ENCODE measurements at places on chromosomes 6 and 20.

DNA sequence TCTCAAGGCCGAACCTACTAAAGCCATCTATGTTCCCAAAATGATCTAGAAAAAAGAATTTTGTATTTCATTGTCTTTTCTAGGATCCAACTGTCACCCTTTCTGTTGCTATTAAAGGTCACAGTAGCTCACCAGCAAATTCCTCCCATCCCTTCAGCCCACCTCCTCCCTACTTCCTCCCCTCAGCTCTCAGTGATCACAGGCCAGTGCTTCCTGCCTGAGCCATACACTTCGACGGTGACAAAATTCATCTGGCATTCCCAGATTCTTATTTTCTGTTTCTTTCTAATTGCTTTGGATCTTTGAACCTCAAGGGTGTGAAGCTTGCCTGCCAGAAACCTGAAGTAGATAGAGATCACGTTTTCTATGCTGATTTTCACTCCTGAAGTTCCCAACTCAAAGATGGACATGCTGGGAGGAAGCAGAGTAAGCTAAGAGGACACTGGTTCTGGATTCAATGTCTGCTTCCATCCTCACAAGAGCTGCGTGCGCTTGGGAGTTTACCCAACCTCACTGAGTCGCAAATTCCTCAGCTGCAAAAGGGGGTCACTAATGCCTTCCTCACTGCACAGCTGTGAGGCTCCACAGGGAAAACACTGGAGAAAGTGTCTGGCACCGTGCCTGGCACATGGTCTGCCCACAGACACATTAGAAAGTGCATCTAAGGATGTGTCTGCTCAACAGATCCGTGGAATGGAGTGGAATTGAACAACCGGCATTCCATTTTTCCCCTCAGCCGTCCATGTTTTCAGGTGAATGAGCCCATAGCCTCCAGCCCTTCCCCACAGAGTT is 34.5 kb downstream of the MDGA1 start:
- no peak for DNase-seq

DNA sequence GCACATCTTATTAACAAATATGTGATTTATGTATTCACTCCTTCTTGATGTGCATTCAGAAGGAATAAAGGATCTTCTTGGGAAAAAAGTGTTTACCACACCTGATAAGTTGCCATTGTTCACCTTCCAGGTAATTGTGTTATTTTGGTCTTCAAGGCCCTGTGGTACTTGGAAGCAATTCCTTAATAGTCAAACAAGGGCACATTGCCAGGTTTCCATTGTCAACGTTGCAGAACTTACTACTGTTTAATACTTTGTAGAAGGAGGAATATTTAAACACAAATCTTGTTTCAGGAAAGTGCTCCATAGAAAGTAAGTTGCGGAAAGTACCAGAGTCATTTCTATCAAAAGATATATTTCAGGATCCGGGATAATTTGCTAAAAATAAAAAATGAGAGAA is 129.5 kb upstream of the SGK1 start:
- no peak for DNase-seq

DNA sequence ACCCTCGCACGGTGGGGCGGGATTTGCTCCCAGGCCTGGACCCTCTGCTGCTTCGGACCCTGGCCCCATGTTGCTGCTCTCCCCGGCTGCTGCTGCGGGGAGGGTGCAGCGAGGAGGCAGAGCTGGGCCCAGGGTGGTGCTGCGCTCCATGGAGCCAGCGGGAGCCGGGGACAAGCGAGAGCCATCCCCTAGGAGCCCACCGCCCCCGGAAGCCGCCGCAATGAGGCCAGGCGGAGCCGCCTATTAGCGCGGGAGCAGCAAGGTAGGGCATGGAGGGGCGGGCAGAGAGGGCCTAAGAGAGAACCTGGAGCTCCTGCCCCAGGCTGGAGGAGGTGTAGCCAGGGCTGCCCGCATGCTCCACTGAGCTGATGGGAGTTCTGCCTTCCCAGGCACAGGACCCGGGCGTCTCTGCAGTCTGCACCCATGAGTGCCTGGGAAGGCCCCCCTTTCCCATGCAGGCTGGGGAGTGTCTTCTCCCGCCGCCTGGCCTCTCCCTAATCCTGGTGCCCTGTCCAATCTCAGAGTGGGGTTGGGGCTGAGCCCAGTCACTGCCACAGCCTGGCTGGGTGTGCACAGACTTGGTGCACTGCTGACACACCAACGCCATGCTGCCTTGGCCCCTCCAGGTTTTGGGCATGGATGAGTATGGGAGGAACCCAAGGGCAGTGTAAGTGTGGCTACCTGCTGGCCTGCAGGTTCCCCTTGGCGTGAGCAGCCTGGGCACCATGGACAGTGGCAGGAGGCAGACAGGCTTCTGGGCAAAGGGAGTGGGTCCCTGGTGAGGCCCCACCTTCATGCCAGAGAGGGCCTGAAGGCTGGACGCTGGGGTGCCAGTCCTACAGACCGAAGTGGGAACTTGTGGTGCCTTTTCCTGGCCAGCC is 360.6 kb upstream of the MAP3K7 start:
- DNase-seq: no peak

DNA sequence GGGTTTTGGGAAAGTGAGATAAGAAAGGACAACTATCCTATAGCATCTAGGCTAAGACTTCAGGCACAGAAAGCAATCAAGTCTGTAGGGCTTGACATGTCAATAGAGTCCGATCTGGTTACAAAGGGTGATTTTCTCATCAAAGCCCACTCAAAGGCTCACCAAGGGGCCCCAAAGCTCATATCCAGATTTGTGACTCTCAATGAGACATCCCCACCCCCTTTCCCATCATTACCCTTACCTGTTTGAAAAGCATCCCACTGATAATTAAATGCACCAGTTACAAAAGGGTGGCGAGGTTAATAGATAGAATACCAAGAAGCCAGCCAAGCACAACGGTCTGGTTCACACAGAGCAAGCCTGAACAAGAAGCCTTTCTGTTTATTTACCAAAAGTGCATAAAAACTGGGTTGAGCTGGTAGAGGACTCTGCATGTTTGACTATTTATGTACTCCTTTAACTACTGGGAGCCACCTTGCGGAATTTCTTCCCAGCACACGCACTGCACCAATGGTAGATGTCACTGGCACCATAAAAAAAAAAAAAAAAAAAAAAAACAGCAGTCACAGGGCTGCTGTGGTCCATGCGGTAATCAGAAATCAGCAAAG is 6.1 kb downstream of the JAG1 start:
- no peak for DNase-seq

DNA sequence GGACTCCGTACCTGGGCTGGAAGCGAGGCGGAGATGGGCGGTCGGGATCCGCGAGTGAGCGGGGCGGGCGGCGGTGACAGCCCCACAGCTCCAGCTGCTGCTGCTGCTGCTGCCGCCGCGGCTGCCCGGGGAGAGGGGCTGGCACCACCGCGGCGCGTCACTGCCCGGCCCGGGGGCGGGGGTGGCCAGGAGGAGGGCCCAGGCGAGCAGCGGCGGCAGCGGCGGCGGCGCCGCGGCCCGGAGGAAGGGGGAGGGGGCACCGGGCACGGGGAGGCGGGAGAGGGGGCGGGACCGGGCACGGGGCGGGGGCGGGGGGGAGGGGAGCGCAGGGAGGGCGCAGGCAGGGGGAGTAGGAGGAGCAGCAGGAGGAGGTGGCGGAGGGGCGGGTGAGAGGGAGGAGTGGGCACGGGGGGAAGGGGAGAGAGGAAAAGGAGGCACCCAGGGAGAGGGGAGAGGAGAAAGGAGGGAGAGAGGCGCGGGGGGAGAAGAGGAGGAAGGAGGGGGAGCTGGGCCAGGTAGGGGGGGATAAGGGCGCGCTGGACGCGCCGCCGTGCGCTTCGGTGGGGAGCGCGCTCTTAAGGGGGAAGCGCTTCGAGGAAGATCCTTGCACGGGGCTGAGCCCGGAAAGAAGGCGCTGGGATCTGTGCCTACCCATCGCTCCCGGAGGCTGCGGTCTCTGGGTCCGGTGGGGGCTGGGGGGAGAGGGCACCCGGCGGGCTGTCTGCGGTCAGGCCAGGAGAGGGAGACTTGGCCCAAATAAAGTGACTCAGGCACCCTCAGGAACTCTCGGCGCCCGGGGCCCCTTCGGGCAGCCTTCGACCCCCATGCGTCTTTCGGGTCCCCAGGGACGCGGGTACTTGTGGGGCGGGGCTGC is 101.5 kb downstream of the NOL4L start:
- DNase-seq: peak; percentile 27

All from non-pigmented ciliary epithelial cell (primary cell).